ENCODE measurements at places on chromosomes 2 and 18. TPM values are rescaled to one million over a fixed set of nuclear protein-coding genes. Genes with fewer than 3 reads are reported as not detected.

Gene CIDEA
- not detected for total RNA-seq

DNA sequence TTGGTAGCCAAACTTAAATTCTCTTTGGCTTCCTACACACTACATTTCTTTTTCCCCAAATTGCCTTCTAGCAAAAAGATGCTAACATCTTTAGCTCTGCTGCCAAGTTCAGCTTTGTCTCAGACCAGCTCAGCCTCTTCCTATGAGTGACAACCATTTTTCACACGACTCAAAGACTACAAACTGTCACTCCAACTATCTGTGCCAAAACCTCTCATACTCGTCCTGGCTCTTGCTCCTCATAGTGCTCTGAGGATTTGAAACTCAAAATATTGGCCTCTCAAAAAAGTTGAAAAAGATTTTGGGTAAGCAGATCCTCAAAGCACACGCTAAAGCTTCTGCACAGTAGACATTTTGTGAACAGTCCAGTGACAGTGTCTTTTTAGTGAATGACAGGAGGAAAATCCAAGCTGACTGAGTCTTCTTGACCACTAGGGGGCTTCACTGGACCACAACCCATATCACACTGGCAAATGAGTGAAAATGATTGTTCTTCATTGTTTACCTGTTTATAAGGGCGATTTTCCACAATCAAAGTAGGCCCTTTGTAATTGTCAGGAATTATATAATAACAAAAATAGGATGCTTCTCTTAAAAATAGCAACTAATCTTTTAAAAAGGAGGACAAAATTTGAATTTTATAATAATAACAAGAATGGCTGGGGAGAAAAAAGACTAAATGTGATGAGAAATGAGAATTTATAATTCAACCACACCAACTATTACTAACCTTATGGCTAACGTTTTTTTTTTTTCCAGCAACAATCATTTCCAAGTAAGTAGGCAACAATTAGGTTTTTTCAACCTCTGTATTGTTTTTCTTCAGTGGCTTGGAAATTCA is 85.5 kb upstream of the PGAP1 start:
- peak; percentile 43 for DNase-seq

- no peak for DNase-seq
Measured at GRCh38 chr2:156156580-156156979, 175.9 kb downstream of the NR4A2 start.

DNA sequence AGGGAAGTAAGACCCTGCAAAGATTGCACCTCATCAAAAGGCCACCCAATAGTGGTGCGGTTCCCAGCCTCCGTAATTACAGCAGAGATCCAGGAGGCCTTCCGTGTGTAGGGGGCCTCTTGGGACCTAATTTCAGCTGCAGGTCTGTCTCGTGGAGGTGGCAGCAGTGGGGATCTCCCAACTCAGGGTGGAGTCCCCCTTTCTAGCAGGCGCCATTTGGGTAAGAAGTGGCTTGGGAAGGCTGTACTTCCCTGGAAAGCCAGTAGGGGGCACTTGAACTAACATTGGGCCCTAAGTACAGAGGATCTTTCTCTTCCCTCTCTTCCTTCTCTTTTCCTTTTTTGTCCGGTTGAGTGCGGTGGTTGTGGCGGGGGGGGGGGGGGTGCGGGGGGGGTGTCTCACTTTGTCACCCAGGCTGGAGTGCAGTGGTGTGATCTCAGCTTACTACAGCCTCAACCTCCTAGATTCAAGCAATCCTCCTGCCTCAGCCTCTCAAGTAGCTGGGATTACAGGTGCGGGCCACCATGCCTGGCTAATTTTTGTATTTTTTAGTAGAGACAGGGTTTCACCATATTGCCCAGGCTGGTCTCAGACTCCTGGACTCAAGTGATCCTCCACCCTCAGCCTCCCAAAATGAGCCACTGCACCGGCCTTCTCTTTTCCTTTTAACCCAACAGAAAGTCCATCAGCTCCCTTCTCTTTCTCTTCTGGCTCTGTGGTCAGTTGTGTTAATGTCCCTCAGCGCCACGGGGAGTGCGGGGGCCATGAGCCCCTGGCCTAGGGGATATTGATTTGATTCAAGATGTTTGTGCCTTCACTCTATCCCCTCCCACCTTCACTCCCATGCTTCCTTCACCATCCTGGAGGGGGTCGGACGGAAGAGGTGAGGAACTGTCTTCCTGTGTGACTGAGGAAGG is 32.0 kb downstream of the CENPO start:
- no peak for DNase-seq

DNA sequence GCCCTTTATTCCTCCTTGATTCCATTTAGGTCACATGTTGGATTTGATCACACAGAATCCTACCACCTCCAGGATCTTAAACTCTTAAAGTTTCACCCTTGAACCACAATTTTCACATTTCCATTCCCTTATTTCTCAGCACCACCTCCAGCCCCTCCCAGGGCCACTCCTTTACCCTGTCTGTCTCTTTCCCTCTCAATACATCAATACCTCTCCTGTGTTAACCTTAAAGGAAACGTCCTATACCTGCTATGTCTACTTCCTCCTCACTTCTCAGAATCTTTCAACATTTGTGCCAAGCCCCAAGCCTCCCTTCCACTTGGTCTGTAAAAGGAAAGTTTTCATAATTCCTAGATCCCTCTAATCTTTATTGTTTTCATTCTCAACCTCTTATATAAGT is 158.8 kb downstream of the BAZ2B start:
- no peak for DNase-seq

- no peak for DNase-seq
Measured at GRCh38 chr18:25927830-25928229, 162.6 kb downstream of the SS18 start.

DNA sequence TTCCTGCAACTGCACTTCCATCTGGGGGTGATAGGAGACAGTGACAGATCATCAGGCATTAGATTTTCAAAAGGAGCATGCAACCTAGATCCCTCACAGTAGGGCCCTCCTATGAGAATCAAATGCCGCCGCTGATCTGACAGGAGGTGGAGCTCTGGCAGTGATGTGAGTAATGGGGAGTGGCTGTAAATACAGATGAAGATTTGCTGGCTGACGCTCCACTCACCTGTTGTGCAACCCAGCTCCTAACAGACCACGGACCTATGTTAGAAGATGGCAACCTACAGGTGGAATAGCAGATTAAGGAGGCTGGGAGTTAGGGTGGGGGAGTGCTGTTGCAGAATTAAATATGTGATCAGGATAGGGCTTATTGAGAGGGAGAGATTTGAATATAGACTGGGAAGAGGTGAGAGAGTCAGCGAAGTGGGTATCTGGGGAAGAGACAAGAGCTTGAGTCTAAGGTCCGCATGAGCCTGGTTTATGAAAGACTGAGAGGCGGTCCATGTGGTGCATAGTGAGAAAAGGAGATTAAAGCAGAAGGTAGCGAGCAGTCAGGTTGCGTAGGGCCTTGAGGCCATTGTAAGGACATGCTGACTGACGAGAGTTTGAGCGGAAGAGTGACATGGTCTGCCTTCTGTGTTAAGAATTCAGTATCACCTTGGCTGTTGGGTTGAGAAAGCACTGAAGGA is 31.3 kb upstream of the TOGARAM2 start:
- no peak for DNase-seq

Gene TMEM200C
- total RNA-seq: not detected

GRCh38 chr2:35973132-35973736 is 382.3 kb upstream of the CRIM1 start:
- DNase-seq: peak; percentile 5

DNA sequence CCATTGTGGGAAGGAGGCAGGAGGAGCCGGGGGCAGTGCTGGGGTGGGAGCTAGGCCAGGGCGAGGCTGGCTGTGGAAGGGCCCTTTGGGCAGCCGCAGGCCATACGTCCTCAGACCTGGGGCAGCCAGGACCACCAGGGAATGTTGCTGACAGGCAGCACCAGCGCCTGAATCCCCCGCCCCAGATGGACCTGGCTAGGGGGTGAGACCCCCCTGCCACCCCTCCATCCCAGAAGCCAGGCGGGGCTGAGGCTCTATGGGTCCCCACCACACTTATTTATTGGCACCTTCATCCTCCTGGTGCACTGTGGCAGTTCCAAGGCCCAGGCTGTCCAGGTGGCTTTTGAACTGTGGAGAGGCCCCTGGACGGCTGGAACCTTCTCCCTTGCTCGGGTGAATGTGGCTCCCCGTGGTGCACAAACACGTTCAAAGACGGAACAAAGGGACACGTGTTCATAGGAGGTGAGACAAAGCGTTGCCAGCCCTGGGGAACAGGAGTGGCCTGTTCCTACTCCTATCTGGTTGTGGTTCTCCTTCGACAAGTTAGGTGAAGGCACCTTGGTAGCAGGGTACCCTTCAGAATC is 35.1 kb downstream of the RAMP1 start:
- no peak for DNase-seq

GRCh38 chr2:59232394-59233165 is 991.5 kb upstream of the FANCL start:
- no peak for DNase-seq

Gene TPO
- total RNA-seq: not detected

DNA sequence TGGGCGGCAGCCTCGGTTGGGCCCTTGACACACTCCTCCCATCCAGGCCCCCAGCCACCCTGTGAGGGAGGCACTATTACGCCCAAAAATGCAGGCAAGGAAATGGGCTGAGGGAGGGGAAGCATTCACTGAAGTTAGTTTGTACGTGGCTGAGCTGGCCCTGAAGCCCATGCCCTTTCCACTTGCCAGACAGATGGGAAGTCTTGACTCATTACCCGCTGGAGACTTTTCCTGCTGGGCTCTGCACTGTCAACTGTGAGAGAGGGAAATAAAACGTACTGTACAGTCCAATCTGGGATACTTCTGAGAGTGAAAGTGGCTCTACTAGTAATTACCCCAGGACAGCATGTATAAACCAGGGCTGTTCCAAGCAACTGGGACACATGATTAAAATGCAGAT is 125.9 kb downstream of the MSH2 start:
- no peak for DNase-seq

DNA sequence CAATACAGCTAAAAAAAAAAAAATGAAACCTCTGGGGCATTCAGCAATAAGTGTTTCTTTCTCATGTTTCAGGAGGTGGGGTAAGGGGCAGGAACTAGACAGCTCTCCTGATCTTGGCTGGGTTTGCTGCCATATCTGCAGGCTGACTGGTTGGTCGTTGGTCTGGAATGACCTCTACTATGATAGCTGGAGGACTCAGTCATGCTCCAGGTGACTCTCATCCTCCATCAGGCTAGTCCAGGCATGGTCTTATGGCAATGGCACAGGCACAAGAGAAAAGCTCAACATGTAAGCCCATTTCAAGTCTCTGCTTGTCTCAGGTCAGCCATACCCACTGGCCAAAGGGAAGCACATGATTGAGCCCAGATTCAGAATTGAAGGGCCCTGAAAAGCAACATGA is 9.5 kb upstream of the SLC1A4 start:
- DNase-seq: no peak

- DNase-seq: peak; percentile 44
Measured at GRCh38 chr18:61893309-61893970, 633 bp upstream of the RNF152 start.

- no peak for DNase-seq
Measured at GRCh38 chr2:69011611-69012157, 1.3 kb upstream of the ANTXR1 start.

Gene NEDD4L
- total RNA-seq: 11.0 TPM

- peak; percentile 65 for DNase-seq
Measured at GRCh38 chr18:42053188-42053781, 98.3 kb downstream of the PIK3C3 start.

GRCh38 chr2:182319556-182320505 is 107.0 kb downstream of the PDE1A start:
- DNase-seq: no peak

- DNase-seq: peak; percentile 79
Measured at GRCh38 chr2:20525041-20526035, 78.5 kb downstream of the RHOB start.

Gene WNT10A
- total RNA-seq: not detected

Gene CD226
- total RNA-seq: 0.97 TPM

DNA sequence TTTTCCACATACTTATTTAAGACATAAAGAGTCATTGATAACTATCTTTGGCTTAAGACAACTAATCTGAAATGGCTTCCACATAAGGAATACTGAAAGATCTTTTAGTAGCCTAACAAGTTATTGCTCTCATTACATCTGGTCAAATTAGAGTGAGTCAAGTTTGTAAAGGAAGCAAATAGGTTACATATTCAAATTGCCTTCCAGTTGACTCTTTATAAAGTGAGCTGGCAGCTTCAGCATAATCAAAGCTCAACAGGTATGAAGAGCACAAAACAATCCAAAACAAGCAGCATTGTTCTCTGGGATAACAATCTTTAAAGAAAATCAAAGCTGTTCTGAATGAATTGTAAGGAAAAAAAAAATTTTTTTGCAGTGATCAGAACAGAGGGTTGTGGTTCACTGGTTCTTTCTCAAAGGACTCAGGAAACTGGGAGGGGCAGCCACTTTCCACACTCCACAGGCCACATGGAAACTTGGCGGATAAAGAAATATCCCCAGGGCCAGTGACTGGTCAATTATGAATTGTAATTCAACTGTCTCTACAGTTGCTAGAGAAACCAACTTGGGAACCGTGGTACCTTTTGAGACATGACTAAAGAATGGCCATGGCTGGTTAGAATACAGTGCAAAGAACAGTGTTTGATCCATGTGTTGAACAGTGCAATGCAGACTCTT is 369.3 kb upstream of the KCNH7 start:
- DNase-seq: no peak

DNA sequence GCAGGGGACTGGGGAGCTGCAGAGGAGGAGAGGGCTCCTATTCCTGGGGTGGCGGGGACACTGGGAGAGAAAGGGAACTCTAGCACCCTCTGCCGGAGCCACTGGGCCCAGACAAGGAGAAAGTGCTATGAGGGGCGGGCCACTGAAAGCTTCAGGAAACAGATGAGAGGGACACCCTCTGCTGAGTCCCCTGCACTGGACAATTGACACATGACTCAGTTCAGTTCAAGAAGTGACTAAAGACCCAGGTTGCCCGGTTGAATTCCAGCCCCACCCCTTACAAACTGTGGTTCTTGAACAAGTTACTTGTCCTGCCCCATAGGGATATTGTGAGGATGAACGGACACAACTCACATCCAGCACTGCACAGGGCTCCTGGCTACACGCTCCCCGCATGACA is 5.0 kb downstream of the RUFY4 start:
- DNase-seq: no peak

DNA sequence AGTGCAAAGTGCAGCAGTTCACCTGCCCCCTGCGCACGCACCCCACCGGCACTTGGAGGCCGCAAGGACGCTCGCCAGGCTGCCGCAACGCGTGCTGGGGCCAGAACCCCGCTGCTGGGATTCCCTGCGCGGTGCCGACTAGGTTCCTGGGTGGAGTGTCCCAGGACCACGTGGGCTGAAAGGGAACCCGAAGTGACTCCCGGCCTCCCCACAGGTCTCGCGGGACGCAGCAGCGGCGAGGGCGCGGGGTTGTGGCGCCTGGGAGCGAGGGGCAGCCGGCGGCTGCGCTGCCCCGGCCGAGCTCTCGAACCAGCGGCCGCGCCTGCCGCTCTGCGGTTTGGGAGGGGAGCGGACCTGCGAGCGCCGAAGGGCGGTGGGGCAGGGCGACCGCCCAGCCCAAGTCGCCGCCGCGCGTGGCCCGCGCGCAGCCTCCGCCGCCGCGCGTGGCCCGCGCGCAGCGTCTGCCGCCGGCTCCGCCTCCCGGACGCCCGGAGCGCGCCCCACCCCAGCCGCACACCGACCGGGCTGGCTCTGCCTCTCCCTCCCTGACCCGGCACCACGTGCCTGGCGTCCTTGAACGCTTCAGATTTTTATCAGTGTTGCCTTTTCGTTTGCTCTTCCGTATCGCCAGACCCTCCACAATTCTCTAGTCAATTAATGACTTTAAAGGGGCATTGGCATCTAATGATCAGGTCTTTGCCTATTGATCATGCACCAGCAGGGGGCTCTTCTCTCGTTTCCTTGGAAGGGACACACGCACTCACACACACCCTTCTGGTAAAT is at the start of gene FTCDNL1:
TSS of gene FTCDNL1 (minus strand) at position 475 of the 783 bp plus-strand sequence. CDS start 2,230 bp downstream, outside the sequence.
- peak; percentile 29 for DNase-seq

GRCh38 chr2:58569475-58570185 is 328.5 kb upstream of the FANCL start:
- peak; percentile 10 for DNase-seq

Gene CXCR1
- not detected for total RNA-seq
